ENCODE measurements at places on chromosomes 12 and 14.

DNA sequence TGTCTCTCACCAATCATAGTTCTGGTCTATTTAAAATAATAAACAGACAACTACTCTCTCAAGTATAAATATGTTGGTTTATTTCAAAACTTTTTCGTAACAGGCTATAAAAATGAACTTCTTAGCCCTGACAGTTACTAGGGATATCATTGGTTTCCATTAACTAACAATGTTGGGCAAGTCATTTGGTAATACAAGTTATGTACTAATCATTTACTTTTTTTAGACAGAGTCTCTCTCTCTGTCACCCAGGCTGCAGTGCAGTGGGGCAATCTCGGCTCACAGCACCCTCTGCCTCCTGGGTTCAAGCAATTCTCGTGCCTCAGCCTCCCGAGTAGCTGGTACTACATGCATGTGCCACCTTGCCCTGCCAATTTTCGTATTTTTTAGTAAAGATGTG is 14.6 kb upstream of the KANSL2 start:
- no peak for DNase-seq

DNA sequence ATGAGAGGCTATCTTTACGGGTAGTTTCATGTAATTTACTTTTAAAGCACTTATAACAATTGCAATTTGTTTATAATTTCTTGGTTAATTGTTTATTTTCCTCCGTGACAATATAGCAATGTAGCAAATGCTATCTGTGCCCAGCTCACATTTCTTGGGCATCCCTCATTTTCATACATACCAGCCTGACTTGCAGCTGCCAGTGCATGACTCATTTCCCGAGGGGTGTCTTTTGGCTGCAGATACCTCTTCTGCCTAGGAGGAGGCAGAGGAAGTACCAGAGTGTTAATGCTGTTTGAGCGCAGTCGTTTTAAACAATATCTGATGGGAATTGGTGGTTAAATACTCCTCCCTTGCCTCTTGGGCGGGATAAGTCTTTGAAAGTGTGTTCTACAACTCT is 104.2 kb upstream of the ABCD2 start:
- DNase-seq = no peak

DNA sequence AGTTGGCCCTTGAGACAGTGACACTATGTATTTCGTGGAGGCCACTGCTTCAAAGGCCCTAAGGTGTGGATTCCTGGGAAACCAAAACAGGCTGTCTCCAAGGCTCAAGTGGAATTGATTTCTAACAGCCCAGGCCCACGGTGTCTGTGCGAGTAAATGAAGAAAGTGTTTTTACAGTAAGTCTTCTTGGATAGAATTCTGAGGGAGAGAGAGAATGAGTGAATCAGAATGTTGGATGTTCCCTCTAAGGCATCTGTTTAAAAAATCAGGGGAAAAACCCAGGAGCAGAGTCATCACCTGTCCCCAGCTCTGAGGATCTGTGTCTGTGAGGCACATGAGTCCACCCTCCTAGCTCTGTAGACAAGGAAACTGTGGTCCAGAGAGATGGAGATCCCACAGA is 22.3 kb upstream of the BDKRB1 start:
- no peak for DNase-seq

- DNase-seq = no peak
Measured at GRCh38 chr14:66273261-66273832, 212.8 kb upstream of the CCDC196 start.

GRCh38 chr12:3042394-3042793 is 34.8 kb upstream of the TSPAN9 start:
- DNase-seq = no peak

DNA sequence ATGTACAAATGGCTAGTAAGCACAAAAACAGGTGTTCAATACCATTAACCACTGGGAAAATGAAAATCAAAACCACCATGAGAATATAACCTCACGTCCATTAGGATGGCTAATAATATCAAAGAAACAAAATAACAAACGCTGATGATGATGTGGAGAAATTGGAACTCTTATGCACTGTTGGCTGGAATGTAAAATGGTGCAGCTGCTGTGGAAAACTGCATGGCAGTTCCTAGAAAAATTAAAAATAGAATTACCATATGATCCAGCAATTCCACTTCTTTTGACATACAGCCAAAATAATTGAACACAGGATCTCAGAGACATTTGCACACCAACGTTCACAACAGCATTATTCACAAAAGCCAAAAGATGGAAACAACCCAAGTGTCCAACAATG is 51.5 kb downstream of the TMPRSS12 start:
- no peak for DNase-seq

GRCh38 chr14:80638620-80639515 is 302.7 kb downstream of the CEP128 start:
- no peak for DNase-seq

GRCh38 chr12:75081305-75081704 is 128.3 kb downstream of the KCNC2 start:
- DNase-seq = no peak

GRCh38 chr12:132524405-132524804 is 34.5 kb downstream of the FBRSL1 start:
- DNase-seq = no peak

GRCh38 chr12:68359674-68360073 is 27.5 kb upstream of the MDM1 start:
- DNase-seq = no peak

DNA sequence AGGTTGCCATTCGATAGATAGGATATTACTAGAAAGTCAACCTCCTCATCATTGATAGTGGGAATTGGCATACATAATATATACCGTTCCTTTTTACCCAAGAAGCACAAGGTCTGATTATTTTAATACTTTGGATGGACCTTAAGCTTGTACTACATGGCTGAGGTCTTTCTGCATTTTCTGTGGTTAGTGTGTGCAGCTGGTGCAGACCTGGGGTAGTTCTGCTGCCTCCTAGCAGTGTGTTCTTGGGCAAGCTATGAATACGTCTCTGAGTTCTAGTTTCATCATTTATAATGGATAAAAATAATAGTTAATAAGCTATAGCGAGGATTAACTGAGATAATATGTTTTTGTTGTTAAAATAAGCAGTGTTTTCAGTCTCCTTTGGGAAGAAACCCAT is 2.2 kb downstream of the ZDHHC17 start:
- no peak for DNase-seq

DNA sequence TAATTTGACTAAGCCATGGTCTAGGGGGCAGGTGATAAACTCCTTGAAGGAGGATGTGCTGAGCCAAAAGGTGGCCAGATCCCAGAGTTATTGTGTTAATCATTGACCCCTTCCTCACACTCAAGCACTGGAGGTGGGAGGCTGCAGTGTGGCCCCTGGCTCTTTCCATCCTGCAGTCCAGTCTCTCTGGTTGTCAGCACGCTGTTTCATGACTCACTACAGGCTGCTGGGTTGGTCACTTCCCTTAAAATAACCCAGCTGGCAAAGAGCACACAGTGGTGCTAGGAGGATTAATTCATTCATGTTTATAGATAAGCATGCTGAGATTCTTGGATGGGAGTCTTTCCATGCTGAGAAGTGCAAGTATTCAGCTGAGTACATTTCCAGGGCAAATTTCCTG is 228.9 kb downstream of the ANO2 start:
- no peak for DNase-seq

DNA sequence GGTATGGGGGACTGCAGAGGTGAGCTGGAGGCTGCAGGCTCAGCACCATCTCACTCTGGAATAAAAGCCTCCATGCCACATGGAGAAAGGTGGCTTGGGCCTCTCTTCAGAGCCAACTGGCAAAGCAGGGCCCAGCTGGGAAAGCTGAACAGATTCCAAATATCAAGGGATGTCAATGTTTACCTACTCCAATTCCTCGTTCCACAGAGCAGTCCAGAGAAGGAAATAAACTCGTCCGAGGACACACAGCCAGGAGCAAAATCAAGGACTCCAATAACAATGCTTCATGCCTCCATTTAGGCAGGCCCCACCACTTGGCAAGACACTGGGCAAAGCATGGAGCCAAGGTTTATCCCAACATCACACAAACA is 36.3 kb upstream of the PNMA1 start:
- no peak for DNase-seq

DNA sequence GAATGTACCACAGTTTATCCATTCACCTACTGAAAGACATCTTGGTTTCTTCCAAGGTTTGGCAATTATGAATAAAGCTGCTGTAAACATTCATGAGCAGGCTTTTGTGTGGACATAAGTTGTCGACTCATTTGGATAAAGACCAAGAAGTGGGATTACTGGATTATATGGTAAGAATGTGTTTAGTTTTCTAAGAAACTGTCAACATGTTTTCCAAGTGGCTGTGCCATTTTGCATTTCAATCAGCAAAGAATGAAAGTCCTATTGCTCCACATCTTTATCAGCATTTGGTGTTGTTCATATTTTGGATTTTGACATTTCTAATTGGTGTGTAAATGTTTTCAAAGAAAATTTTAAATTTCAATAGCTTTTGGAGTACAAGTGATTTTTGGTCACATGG is 27.3 kb upstream of the KLRF1 start:
- DNase-seq = no peak

GRCh38 chr12:48279101-48279500 is 71.6 kb downstream of the ZNF641 start:
- no peak for DNase-seq

- DNase-seq = peak; percentile 22
Measured at GRCh38 chr14:71143381-71144290, 236.4 kb downstream of the PCNX1 start.

DNA sequence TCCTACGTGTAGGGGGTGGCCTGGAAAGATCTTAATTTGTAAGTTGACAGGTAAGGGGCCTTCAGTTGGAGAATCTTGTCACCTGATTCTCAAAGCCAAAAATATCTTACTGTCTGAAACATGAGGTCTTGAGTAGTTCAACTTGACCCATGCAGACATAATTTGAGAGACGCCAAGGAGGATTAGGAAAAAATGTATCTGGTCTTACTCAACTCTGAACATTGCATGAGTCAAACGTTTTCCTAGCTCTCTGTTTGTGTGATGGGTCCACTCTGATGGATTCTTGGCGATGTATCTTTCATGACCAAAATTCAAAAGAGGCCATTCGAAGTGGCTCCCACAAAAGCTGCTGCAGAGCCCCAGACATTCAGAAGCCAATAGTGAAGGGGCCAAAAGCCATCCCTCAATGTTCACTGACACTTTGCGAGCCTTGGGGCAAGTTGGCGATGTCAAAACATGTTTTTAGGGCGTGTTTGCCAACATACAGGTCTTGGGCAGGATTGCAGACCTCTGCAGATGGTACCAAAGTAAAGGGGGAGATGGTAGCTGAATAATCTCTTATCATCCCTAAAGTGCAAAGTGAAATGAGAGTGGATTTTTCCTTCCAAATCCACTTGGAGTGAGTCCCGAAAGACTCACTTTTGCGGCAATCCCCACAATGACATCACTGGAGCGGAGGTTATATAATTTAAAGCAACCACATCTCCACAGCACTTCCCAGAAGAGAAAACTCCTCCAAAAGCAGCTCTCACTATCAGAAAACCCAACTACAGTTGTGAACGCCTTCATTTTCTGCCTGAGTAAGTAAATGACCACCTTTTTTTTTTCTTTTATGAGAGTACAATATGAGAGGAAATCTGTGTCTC is at the start of gene BDKRB1:
TSS of gene BDKRB1 (plus strand) at position 710 of the 866 bp plus-strand sequence. CDS start 7,473 bp downstream, outside the sequence.
- no peak for DNase-seq

DNA sequence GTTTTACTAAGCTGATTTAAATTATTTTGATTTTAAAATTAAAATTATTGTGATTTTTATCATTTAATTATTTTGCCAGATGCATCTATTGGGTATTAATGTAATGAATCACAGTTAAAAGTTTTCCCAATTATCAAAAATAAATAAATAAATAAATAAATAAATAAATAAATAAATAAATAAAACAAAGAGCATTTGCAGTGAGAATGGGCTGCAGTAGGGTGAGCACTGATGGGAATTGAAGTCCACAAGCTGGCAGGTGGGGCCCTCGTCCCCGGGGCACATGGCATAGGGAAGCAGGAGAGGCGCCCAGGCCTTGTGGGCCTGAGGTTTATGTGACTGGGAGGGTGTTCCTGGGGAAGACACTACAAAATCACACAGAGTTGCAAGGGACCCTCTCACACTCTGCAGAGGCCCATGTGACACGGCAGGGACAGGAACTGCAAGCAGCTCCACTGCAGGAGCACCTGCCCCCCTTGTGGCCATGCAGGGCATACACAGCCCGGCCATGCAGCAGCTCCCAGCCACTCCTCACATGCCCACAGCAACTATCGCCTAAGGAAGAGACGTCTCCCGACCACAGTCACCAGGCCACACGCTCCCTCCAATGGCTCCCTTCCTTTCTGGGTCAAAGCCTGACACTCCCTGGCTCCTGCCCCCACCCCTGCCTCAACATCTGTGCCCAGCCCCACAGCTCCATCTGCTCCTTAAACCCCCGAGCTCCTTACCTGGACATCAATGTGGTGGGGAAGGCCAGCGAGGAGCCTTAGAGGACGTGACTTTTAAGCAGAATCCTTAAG is 256.3 kb upstream of the SFSWAP start:
- peak; percentile 27 for DNase-seq
